LNCaP clone FGC (cell line): ENCODE measurements at places on chromosomes 2 and 18.
A peak's percentile ranks its signal among the peaks of the same experiment; 100 is the strongest.

DNA sequence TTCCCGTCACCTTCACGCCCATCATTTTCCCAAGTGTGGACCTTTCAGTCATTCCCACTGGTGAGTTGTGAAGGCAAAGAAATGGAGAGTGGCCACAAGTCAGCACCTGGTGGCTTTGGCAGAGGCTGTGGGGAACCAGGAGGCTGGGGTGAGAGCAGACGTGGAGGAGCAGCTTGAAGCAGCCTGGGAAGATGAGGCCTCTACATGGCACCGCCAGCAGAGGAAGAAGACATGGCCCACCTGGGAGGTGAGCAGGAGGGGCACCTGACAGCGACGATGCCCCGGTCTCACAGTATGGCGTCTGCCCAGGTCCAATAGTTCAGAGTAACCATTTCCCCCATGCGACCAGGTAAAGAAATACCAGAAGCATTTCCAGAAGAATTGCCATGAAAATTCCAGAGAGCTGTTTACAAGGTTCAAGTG is 69.0 kb downstream of the TPO start:
- DNase-seq: no peak

GRCh38 chr2:216064014-216064630 is 17.5 kb downstream of the PECR start:
- no peak for DNase-seq

DNA sequence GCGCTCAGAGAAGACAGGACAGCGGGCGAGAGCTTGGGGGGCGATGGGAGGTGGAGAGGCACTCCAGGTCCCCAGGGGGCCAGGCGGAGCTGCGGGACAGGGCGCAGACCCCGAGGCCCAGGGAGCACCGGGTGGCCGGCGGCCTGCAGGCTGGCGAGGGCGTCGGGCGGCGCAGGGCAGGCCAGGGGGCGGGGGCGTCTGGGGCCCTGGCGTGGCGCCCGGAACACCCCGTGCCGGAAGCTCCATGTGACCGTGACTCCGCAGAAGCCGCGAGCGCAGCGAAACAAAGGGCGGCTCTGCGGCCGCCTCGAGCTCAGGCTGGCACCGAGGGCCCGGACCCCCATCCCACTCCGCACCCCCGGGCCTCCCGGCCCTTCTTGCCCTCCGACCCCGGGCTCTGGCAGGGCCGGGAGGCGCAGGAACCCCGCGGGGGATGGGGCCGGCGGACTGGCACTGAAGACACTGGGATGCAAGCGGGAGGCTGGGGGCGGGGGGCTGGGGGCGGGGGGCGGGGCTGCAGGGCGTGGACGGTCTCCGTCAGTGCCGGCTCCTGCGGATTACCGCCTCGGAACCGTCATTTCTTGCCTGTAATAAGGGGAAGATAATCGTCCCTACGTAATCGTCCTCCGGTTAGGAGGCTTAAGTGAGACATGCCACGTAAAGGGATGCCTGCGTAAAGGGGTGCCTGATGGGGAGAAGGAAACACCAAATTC is 19.1 kb downstream of the SH2D6 start:
- DNase-seq: no peak

GRCh38 chr2:5111581-5111980 is 580.6 kb upstream of the SOX11 start:
- peak; percentile 99 for DNase-seq

DNA sequence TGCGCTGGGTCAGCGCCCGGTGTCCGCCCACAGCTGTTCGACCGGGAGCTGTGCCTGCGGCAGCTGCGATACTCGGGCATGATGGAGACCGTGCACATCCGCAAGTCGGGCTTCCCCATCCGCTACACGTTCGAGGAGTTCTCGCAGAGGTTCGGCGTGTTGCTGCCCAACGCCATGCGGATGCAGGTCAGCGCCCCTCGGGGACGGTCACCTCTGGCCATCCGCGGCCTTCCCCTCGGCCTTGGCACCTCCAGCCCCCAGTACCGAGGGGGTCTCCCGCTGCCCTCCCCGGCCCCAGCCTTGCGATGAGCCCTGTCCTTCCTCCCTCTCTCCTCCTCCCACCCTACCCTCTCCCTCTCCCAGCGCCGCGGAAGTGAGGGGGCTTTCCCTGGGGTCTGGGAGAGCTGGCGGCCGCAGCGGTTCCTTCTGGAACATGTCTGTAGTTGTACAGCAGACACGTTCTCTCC is 53.2 kb upstream of the GPR17 start:
- no peak for DNase-seq

DNA sequence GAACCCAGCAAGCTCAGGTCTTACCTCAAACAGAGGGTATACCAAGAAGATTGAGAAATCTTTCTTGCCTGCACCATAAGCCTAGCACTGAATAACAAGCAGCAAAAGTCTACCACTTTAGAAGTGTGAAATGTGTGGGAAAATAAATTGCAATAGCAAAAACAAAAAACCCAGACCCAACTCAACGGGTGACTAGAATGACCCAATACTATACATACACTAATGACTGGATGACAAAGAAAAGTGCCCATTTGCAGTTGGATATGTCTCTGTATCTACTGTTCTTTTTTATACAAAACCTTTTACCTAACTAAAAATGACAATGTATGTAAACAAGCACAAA is 950.6 kb downstream of the TRIB2 start:
- DNase-seq: no peak

- DNase-seq: no peak
These were observed 81.3 kb downstream of the VSNL1 start for GRCh38 chr2:17621781-17622180.
